ENCODE measurements at places on chromosomes 12 and 14. TPM values are rescaled to one million over a fixed set of nuclear protein-coding genes. Genes with fewer than 3 reads are reported as not detected.

Gene CDKN3
- polyA plus RNA-seq = 4.4 TPM

Gene PITPNM2
- 12.0 TPM for polyA plus RNA-seq

DNA sequence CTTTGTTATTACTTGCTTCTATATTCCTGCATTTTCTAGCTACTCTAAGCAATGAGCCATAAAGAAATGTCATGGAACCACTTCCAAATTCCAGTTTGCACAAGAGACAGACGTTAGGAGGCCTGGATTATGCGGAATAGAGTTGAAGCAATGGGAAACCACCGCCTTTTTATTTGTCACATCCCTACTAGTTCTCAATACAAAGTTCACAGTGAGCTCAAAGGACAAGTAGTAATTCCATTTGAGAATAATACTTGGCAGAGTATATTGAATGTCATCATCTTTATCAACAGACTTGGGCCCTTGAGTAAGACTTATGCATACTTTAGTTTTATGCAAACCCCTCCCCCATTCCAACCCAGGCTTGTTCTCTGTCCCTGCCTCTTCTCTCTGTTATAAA, 3.7 kb upstream of the SLC15A5 start:
- no peak for DNase-seq

GRCh38 chr12:30573145-30573544, 122.5 kb downstream of the IPO8 start:
- DNase-seq = no peak

- no peak for DNase-seq
Measured at GRCh38 chr14:81120501-81120900, 100.3 kb downstream of the GTF2A1 start.

DNA sequence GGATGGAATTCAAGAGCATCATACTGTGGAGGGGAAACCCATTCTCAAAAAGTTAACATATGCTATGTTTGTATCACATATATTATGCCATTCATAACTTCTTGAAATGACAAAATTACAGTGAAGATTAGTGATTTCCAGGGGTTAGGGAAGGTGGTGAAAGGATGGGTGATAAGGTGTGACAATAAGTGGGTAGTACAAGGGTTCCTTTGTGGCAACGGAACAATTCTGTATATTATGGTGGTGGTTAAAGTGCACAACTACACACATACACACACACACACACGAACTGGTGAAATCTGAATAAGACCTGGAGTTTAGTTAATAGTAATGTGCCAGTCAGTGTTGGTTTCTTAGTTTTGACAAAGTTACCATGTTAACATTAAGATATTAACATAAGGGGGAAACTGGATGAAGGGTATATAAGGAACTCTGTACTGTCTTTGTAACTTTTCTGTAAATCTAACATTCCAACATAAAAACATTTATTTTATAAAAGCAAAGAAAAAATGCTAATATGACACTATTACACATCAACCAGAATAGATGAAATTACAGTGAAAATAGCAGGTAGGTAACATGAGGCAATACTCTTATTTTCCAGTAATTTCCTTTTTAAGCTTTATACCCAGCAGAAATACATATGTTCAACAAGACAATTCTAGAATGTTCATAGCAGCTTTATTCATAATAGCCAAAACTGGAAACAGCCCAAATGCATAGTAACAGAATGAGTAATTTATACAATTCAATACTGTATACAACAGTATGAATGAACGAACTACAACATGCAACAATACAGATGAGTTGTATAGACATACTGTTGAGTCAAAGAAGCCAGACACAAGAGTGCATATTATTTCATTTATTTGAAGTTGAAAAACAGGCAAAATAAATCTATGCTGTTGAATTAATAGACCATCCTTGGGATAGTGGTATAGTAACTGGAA, 44.0 kb upstream of the OR5AU1 start:
- DNase-seq = no peak

Measured in heart left ventricle (tissue), 16 donors.